Activated CD4-positive, alpha-beta T cell treated with anti-CD3 and anti-CD28 coated beads, Interleukin-2, amount 10 ng/mL, durations not matched to agents 7 days and 5 days (primary cell): ENCODE measurements at places on chromosomes 4 and X. TPM values are rescaled to one million over a fixed set of nuclear protein-coding genes. Genes with fewer than 3 reads are reported as not detected.

HTN1 gene
- not detected for total RNA-seq

ZCCHC18 gene
- 0.64 TPM for total RNA-seq

POF1B gene
- 0.10 TPM for total RNA-seq

EXOC1L gene
- not detected for total RNA-seq

FAT4 gene
- not detected for total RNA-seq

IRS4 gene
- total RNA-seq, result not detected

STK32B gene
- not detected for total RNA-seq

KLF3 gene
- total RNA-seq, result 30.2 TPM
